ENCODE measurements at places on chromosomes 6 and 20.

- no peak for ATAC-seq
Observed at GRCh38 chr20:19406381-19406780, 193.9 kb downstream of the SLC24A3 start.

DNA sequence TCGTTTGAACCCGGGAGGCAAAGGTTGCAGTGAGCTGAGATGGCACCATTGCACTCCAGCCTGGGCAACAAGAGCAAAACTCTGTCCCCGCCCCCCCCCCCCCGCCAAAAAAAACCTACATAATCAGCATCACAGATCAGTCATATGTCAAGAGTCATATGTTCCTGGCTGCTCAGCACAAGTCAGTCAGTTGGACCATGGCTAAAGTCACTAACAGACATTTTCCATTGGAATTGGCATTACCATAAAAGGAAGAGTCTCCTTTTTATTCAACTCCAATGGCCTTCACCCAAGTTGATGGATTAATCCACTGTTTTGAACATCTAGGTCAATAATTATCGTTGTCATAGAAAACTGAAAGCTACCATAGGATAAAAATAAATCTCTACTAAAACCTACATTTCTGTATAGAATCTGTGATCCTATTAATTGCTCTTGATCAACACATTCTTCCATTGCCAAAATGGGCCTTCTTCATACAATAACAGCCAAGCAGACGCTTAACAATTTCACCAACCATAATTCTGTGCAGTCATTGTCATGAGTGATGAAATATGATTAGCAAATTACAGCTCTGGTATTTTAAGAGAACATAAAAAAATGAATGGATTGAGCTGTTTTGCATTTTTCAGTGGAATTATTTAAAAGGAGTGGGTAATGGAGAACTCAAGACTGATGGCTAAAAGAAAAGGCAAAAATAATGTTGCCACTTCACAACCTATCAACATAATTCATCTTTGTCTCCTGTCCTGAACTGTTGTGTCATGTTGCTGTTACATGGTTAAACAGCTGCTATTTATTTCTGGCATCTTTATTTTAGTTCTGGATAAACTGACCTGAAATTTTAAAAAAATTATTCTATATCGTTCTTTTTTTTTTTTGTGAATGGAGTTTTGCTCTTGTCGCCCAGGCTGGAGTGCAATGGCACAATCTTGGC is 555.5 kb upstream of the JARID2 start:
- ATAC-seq: no peak

- ATAC-seq: no peak
Observed at GRCh38 chr20:22004946-22005345, 299.5 kb downstream of the PAX1 start.

DNA sequence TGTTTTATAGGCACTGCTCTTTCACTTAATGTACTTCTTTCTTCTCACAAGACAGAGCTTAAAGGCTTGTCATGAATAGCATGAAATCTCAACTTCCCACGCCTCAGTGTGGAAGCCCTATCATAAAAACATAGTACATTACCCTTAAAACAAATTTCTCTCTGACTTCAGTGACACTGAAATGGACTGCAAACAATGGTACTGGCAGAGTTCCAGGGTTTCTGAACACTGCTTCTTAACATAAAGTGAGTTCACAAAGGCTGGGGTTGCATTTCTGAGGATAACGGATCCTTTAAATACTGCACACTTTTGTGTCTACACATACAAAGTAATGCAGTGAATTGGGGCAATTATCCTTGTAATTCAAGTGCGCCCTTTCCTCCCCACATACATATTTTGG is 32.3 kb upstream of the PLEKHG1 start:
- no peak for ATAC-seq

DNA sequence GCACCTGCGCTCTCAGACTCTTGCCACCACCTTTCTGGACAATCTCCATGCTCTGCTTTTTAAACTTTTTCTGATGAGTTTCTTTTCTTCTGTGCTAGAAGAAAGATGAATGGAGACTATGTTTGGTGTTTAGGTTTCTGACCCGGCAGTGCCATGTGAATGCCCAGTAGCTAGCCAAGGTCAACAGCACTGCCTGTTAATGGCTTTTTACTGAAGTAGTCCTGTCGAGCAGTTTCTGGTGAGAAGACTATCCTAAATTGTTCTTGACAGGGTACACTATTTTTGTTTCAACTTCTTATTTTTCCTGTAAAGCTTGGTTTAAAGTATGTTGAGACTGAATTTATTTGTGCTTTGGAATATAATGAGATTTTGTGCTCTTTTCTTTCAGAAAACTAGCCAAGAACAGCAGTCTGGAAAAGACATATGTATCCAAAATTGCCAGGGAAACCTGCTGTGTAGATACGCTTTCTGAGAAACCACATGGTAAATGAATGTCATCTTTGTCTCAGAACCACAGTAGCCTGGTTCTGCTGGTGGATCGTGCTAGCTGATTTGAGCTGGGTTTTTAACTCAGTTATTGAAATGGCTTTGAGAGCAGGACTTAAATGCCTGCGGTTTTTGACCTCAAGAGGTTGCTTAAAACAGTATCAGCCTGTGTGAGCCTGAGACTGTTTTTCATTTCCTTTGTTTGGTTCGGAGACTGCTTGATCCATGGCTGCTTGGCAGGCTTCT is 48.1 kb downstream of the KCNS1 start:
- peak; percentile 74 for ATAC-seq

GRCh38 chr6:18488004-18488403 is 100.9 kb downstream of the RNF144B start:
- no peak for ATAC-seq

DNA sequence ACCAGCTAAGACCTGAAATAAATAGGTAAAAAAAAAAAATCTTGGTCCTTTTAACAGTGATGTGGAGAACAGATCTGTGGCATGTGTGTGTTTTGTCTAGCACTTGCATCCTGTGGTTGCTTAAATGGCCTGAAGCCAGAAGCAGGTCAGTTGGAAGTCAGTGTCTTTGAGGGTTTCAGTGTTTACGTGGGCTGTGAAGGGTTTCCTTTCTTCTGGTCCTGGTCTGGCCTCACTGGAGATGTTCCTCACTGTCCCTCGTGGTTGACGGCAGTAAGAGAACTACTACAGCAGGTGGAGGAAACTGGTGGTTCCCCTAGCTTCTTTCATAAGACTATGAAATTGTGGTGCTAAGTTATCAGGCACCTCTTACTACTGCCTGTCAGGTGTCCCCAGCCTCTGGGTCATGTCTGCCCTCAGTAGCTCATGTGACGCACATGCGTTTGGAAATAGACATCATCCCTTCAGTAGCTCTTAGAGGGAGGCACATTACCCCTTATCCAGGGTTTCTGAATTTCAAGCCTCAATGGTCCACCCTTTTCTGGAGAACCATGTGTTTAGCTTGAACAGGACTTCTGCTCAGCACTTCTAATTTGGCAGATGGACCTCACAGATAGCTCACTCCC is 59.4 kb upstream of the SCP2D1 start:
- peak; percentile 91 for ATAC-seq

- ATAC-seq: no peak
Observed at GRCh38 chr6:18432180-18432579, 45.0 kb downstream of the RNF144B start.

DNA sequence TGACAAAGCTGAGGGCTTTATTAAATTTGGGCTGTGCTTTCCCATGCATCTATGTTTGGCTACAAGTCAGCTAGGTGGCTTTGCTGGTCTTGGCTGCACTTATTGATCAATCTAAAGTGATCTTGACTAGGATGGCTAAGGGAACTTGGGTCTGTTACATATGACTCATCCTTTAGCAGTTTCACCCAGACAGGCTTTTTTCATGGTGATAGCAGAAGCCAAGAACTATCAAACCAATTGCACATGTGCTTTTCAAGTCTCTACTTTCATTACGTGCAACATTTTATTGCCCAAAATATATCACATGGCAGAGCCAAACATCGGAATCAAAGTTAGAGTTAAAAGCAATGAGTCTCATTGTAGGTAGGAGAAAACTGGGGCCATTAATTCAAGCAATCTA is 626.3 kb downstream of the TENT5A start:
- no peak for ATAC-seq

GRCh38 chr6:133407320-133408100 is 166.4 kb downstream of the EYA4 start:
- no peak for ATAC-seq

DNA sequence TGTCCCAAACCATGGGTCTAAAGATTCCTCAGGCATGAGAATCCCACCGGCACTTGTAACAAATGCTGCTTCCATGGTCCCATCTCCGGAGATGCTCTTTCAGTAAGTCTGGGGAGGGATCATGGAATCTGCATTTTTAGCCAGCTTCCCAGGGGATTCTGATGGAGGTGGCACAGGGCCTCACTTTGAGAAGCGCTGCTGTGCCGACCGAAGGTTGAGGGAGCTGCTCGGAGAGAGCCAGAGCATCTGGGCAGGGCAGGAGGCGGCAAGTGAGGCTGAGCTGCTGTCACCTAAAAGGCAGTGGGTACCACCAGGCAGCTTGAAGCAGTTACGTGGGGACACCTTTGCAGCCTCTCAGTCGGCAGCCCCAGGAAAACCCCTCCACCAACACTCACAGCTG is 100.2 kb upstream of the CDYL start:
- ATAC-seq: no peak

DNA sequence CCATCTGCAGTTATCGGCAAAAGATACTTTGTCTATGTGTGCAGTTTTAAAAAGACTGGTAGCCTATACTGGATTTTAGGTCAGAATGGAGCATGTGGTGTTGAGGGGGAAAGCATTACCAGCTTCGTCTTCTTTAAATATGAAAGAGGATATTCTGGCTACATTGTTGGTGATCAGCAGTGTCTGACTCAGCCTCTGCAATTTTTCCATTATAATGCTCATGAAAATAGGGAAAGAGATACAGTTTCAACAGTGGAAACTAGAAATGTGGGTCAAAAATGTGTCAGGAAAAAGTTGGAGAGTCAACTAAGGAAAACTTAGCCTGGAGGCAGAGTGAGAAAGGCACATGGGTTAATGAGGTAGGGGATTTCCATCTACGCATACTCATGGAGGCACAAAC is 45.2 kb downstream of the HDGFL1 start:
- no peak for ATAC-seq

DNA sequence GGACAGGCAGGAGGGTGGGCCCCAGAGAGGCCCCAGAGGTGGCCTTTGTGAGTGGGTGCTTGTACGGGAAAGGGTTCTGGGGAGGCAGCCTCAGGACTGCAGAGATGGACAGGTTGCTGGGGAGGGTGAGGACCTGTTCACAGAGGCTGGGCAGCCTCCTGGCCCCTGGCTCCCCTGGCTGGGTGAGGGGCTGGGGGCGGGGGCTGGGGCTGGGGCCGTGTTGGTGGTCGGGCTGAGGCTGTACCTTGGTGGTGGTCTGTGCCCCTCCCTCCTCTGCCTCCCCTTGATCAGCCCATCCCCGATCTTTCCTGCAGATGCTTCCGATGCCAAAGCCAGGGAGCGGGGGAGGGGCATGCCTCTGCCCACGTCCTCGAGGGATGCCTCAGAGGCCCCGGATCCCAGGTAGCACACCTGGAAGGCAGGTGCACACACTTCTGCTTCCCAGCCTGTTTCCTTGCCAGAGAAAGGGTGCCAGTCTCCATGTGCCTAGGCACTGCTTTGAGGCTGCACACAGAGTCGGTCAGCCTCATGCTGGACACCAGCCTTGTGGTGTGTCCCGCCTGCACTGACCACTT is 4.8 kb downstream of the TCEA2 start:
- no peak for ATAC-seq

DNA sequence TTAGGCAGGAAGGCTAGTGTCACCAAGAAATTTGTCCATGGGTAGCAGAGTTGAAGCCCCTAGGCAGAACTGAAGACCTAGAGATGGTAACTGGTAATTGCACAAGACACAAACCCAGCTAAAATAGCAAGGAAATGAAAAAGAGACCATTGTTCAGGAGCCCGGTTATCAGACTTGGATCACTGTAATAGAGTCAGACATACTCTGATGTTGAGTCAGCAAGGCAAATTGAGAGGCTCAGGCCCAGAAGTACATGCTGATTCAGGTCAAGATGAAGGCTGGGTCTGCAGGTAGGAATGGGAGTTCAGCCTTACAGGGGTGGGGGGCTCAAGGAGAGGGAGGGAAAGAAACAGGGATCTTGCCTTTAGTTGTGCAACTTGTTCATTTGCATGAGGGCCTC is 6.5 kb upstream of the TMEM242 start:
- ATAC-seq: no peak

- no peak for ATAC-seq
Observed at GRCh38 chr20:49160057-49160929, 27.8 kb downstream of the STAU1 start.

DNA sequence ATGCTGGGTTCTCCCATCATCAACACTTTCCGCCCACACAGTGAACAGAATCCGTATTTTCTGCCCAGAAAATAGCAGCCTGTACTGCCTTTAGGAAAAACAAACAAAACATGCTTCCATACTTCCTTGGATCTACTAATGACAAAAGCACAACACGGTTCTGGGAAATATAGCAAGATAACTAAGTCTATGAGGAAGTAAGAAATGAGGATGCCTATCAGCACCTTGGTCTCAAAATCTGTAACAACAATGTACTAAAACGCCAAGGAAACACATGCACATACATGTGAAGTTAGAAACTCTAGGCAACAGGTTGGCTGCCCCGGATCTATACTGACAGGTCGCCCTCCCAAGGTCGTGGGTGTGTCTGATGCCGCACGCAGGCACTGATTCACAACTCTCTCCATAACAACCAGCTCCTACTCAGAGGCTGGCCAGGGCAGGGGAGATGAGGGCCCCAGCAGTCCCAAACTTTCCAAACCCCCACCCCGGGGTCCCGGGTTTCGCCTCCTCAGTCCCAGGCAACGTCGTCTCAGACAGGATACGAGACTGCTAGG is 710 bp downstream of the BTBD9 start:
- peak; percentile 73 for ATAC-seq

- ATAC-seq: no peak
Observed at GRCh38 chr20:63074182-63074581, 67.4 kb upstream of the BHLHE23 start.

DNA sequence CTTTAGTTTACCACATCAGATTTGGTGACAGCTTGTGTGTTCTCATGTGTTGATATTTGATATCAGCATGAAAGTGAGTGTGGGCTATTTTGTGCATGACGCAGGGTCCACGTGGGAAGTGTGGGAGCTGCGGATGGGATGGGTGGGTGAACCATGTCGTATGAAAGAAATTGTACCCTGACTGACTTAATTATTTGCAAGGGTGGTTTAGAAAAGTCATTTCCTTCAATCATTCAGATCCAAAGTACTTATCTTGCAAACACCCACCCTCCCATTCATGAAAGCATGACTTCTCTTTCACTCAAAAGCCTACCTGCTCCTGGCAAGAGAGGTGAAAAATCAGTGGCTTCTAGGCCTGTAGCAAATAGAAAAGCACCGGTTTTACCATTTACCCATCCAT is 91.8 kb upstream of the BACH2 start:
- ATAC-seq: no peak

DNA sequence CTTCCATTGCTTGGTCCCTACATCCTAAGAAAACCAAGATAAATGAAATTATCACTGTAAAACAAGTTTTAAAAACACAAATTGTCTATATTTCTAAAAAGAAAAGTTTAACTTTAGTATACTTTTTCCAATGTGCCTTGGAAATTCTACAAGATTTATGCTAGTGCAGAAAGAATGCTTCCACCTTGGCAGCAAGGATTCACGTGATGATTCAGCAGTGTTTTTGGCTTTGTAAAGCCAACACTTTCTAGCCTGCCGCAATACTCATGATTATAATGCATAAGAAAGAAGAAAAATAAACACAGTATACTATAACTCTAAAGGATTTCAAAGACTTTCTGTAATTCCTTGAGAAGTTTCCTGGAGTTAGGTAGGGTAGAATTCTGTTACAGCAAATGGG is 442.7 kb downstream of the TENT5A start:
- ATAC-seq: no peak

GRCh38 chr6:78231002-78231401 is 578.2 kb downstream of the MEI4 start:
- no peak for ATAC-seq

GRCh38 chr6:112407101-112407590 is 60.0 kb downstream of the RFPL4B start:
- no peak for ATAC-seq
